ENCODE measurements at places on chromosomes 6 and 20.
A peak's percentile ranks its signal among the peaks of the same experiment; 100 is the strongest.

GRCh38 chr6:23696992-23697391, 429.0 kb upstream of the NRSN1 start:
- DNase-seq = no peak

DNA sequence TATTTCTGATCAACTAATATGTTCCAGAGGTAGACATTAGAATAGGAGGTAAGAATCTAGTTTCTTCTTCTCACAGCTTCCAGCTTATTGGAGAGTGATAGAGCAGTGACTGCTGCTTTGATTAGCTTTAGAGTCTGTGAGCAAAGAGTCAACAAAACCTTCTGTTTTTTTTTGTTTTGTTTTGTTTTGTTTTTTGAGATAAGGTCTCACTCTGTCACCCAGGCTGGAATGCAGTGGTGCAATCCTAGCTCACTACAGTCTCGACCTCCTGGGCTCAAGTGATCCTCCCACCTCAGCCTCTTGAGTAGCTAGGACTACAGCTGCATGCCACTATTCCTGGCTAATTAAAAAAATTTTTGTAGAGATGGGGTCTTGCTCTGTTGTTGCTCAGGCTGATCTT, 39.3 kb downstream of the TSBP1 start:
- no peak for DNase-seq

DNA sequence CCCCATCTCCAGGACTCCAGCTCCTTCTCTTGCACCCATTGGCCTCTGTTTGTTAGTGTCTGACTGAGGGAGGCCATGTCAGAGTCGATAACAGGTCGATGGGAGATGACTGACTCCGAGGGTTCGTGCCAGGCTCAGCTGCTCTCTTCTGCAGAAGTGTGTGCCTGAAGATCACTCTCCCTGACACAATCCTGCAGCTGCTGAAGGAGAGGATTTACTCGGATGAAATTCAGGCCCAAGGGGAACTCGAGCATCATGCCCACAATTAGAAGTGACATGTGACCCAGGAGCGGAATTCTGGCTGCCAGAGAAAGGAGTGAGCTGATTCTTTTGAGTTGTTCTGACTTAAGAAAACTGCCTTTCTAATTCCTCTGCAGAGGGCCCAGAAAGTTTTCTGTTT, 318.2 kb downstream of the MAFB start:
- no peak for DNase-seq

- DNase-seq = no peak
Observed at GRCh38 chr20:56922497-56922896, 293.4 kb downstream of the TFAP2C start.

- no peak for DNase-seq
Observed at GRCh38 chr6:47663462-47664216, 34.7 kb upstream of the ADGRF4 start.

DNA sequence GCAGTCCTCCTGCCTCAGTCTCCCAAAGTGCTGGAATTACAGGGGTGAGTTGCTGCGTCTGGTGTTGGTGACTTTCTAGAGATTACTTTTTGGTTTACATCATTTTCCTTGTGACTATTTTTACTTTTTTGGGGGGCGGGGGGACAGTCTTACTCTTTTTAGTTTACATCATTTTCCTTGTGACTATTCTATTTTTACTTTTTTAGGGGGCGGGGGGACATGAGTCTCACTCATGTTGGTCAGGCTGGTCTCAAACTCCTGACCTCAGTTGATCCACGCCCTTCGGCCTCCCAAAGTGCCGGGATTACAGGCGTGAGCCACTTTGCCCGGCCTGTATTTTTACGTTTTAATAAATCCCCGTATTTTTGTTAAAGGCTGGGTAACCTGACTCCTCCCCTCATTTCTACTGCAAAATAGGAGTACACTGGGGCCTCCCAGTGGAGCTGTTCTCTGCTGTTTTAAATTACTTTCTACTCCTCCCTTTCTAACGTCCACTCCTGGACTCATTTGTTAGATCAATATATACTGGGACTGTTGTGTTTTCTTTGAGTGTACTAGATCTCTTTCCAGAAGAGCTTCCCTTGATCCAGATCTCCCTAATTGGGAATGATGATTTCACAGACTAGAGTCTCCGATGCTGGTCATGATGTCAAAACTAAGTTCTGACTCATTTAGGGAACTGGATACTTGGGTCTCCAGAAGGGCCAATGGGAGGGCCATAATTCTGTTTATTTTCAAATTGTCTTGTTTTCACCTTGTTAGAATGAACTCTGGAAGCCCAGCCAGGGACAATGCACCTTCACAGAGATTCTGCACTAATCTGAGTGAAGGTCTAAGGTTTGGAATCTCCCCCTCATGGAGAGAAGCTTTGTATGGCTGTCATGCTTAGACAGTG, 9.2 kb downstream of the HSPA1B start:
- no peak for DNase-seq

DNA sequence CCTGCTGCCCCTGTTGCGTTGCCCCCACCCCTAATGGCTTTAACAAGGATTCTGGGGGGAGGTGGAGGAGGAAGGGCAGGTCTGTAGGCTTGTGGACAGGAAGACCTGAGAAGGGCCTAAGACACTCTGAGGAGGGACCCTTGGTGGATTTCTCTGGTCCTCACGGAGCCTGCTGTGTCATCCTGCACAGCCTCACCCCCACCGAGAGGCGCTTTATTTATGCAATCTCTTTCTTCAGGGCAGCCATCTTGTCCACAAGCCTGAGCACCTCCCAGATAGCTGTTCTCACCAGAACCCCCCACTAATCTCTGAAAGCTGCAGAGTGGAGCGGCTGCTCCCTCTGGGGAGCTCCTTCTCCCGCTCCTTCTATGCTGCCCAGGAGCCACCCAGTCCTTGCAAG, 59.3 kb upstream of the MLN start:
- DNase-seq = no peak

- DNase-seq = no peak
Observed at GRCh38 chr6:27810768-27811450, 101.3 kb downstream of the OR2B2 start.

DNA sequence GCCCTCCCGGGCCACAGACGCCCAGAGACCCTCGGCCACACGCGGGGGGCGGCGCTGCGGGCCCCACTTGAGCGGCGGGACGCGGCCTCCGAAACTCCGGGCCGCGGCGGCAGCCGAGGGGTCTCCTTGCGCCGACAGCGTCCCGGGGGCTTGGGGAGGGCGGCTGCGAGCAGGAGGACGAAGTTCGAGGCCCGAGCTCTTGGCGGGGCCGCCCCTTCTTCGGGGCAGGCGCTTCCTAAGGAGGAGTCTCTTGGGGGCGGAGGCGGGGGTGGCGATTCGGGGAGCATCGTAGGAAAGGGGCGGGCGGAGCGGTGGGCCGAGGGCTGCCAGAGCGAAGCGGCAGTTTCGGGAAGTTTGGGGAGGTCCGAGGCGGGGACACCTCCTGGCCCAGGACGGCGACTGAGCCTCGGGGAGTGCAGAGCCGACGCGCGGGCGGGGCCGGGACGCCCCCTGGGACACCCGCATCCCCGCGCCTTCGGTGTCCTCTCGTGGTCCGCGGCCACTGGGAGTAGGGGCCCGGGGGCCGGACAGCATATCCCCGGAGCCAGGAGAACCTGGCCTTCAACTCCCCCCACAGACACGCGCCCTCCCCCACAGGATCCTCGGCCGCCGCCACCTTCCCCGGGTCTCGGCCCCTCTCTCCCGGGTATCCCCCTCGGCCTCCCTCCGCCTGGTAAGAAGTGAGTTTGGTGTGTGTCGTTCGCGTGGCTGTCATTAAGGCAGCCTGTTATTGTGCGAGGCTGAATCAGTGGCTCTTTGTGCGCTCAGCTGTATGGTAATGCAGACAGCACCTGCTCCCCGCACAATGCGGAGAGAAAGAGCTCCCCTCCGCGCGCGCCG, 613 bp upstream of the DLL1 start:
- peak; percentile 70 for DNase-seq

DNA sequence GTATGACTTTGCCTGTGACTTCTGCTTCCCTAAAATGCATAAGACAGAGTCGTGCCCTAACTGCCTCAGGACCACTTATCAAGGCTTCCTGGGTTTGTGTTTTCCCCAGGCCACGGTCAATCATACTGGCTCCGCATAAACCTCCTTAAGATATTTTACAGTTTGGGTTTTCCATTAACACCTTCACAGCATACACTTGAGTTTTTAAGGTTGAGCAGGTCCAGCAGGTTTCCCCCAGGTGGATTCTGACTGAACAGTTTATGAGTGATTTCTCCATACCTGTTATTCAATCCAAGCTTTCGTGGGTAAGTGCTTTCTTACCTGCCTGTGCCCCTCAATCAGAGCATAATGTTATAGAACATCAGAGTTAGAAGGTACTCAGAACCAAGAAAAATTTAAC, 39.3 kb downstream of the NINL start:
- DNase-seq = no peak

- no peak for DNase-seq
Observed at GRCh38 chr6:2840749-2841061, 958 bp downstream of the SERPINB1 start.

- DNase-seq = no peak
Observed at GRCh38 chr6:137783710-137784109, 83.3 kb upstream of the TNFAIP3 start.

DNA sequence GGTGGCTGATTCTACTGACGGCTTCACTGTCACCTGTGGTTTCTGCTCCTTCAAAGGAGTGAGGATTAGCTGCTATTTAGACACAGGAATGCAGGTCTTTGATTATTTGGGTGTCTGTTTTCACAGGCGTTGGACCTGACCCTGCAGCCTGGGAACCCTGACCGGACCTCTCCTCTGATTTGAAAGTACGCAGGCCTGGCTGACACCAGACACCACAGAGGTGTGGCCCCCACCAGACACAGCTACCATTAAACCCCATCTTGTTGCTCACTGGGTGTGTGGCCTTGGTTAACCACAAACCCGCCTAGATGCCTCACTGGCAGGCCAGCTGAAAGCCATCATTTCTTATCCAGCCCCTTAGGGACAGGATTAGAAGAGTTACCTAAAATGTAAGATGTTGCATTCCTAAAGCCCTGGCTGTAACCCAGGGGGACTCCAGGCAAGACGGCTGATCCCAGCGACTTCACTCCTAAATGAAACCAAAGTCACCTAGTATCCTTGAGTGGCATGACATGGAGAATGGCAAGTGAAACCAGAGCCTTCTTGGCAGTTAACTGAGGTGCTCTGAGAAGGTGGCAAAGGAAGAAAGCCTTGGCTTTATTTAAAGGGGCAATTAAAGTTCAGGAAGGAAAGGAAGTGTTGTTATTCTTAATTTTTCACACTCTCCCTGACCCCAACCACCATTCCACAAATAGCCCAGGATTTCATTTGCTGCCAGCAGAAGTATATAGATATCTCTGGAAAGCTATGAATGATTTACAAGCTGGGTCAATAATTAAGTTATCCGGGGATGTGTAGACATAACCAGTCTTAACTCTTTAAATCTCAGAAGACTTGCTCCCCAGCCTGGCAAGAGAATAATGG, 169.9 kb downstream of the QRSL1 start:
- no peak for DNase-seq

- DNase-seq = no peak
Observed at GRCh38 chr6:147161253-147161973, 42.8 kb upstream of the STXBP5 start.

- DNase-seq = no peak
Observed at GRCh38 chr6:100228437-100228833, 234.4 kb upstream of the MCHR2 start.

DNA sequence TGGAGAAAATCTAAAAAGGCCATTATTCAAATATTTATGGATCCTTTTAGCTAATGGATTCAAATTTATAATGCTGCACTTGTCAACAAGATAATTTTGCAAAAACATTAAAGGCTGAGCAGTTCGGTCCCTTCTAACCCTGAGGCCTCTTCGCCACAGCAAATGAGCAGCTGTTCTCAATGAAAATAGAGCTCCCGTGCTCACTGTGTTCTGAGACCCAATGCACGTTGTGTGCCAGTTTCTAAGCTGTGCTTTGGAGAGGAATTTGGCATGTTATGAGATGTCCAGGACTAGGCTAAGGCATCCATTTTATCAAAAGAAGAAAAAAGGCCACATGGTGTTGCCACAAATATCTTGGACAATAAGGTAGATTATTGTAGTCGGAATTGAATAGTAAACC, 220.1 kb upstream of the TSHZ2 start:
- DNase-seq = no peak

DNA sequence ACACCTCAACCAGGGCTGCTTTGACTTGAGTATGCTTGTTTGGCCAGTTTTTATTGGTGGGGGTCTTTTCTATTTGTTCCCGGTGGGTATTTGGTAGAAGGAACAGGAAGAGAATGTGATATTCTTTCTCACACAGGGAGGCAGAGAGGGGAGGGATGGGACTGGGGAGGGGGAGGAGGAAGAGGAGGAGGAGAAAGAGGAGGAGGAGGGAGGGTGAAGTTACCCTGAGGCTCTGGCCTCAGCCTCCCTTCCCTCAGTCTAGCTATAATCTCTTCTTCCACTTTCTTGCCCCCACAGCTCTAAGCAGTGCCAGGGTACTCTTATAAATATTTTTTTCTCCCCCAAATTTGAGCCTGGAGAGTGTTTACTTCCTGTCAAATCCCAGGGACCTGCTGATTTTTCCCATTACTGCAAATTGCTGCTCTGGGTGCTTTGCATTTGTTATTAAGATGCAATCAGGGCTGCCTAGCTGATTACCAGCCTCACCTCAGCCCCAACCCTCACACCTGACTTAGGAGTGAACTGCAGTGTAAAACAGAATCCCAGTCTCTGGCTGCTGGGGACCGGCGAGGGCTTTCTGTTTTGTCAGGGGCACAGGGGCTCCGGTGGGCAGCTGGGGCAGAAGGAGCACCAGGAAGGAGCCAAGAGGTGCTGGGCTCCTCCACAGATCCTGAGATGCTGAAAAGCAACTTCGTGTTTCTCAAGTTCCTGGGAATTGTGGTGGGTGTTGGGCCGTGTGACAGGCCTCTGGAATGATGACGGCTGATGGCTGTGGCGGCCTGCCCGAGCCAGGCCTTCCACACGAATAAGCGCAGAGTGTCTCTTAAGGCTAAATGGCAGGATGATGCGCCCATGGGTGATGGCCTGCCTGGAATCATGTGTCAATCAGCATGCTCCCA, 141.4 kb downstream of the CD83 start:
- no peak for DNase-seq

GRCh38 chr6:137351890-137352289, 132.7 kb upstream of the IFNGR1 start:
- no peak for DNase-seq

DNA sequence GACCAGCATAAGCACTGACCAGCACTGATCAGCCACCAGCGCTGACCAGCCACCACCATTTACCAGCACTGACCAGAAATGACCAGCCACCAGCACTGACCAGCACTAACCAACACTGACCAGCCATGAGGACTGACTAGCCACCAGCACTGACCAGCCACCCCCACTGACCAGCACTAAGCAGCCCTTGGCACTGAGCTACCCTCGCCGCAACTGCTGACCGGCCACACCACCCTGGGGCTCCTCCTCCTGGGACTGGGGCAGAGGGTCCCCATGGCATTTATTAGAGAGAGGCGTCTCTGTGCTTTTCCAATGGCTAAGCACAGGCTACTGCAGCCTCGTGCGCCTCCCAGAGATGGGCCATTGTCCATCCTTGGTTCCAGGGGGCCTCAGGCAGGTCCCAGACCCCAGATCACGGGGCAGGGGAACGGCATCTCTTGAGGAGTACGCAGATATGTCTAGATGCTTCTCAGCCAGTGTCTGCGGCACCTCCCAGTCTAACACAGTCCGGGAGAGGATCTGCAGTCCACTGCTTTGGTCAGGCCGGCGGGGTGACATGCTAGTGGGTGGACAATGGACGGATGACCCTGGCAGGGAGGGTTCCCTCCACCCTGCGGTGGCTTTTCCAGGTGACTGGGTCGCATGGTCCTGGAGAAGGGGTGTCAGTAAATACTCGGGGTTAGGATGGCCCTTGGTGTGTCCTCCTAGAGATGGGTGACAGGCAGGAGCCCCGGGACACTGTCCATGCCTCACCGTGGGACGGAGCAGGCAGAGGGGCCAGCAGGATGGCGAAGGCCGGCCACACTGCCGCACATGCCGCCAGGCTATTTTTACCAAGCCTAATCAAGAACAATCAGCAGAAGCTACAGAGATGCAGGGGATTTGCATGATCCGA, 168.0 kb downstream of the TAF4 start:
- DNase-seq = no peak
